ENCODE measurements at places on chromosomes 11 and 22. TPM values are rescaled to one million over a fixed set of nuclear protein-coding genes. Genes with fewer than 3 reads are reported as not detected.

DNA sequence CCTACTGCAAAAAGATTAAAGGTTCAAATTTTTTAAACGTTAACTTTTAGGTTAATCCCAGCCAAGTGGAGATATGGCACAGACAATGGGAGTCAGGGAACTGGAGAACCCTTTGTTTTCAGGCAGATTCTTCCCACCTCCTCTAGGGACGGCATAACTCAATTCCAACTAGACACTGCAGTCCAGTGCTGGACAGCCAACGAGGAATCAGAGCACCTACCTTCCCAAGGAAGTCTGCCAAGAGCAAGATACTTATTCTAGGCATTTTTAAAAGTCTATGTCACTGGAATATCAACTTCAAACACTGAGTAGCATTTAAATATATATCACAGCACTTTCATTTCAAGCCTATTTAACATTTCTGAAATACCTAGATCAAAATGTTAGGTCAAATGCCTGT lies 7.3 kb downstream of the CADM1 start:
- H3K27me3 ChIP-seq: no peaks in the 10 kb centered on the region
- H3K27ac ChIP-seq: no peak overlapping the region
- H3K36me3 ChIP-seq: no peaks in the 10 kb centered on the region

DNA sequence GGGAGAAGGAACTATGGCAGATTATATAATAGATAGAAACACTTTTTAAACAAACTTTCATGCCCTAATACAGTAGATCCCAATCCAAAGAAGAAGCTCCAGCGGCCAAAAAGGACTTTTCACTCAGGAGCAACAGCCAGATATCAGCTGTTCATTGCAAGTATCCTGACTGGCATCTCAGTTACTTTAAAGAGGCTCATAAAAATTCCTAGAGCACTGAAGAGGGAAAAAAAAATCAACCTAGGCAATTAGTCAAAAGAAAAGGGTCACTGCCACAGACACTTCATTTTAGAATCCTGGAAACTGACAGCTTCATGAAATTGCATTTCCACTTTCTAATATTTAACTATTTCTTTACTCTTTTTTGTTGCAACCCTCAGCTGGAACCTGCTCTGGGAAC lies 170.6 kb upstream of the SOX6 start:
- no peak overlapping the region for H3K4me3 ChIP-seq
- no peaks in the 10 kb centered on the region for H3K27me3 ChIP-seq
- no peaks in the 10 kb centered on the region for H3K4me1 ChIP-seq

DNA sequence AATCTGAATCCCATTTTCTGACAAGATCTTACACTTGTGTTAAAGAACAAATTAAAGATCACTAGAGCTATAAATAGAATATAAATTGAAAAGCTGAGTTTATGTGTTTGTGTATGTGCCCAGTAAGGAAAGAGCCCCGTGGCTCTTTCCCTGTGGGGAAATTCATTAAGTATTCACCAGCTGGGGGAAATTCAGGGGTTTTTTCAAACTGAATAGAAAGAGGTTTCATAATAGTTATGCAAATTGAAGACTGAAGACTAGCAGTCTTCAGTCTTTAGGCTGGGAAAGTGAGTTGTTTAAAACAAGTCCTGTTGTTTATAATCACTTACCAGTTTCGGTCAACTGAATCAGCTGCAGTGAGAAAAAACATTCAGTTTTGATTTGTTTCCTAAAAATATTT lies 11.3 kb upstream of the MS4A7 start:
- DNase-seq: no peak
- H3K4me3 ChIP-seq: no peak overlapping the region
- no peaks in the 10 kb centered on the region for H3K36me3 ChIP-seq
- no peak overlapping the region for H3K27ac ChIP-seq

TMEM179B gene
- total RNA-seq: 33.2 TPM

TRIM49C gene
- not detected for total RNA-seq

CREB3L1 gene
- total RNA-seq: 1.3 TPM
